ENCODE measurements at places on chromosomes 7 and 10. TPM values are rescaled to one million over a fixed set of nuclear protein-coding genes. Genes with fewer than 3 reads are reported as not detected.

NPTX2 gene
- 3.8 TPM for total RNA-seq

CYP3A5 gene
- total RNA-seq = 4.6 TPM

PODXL gene
- total RNA-seq = 54.9 TPM

ATG9B gene
- 0.67 TPM for total RNA-seq

CYP2C19 gene
- not detected for total RNA-seq

TAS2R5 gene
- 6.2 TPM for total RNA-seq

LDB3 gene
- 4.9 TPM for total RNA-seq
